ENCODE measurements at places on chromosomes 16 and 17.

DNA sequence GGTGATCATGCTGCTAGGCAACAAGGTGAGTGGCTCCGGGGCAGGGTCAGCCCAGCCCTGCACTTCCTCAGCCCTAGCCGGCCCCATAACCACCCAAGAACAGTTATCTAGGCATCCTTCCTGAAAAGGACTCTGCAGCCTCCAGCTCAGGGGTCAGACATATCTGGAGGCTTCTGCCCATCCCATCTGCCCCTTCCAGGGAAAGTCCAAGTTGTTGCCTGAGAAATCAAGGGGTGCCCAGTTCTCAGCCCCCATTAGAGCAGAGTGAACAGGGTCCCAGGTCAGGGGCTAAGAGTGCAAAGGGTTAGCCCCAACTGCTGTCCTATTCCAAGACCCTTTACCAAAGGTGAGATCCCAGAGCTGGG, 4.1 kb upstream of the NHERF1 start:
- no peak for DNase-seq

- peak; percentile 42 for DNase-seq
Measured at GRCh38 chr16:69250081-69250480, 61.1 kb upstream of the VPS4A start.

DNA sequence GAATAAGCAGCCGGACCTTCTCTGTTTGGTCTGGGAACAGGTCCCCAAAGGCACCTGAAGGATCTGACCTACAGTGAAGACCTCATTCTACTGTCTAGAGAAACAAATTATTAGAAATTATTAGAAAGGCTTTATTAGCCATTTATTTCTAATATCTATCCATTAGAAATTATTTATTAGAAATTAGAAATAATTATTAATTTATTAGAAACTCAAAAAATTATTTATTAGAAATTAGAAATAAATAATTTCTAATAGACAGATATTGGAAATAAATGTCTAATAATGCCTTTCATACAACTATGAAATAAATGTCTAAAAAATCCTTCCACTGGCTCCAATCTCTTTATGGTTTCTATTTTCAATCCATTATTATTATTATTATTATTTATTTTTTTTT, 285.7 kb upstream of the ERCC4 start:
- DNase-seq, result no peak

- DNase-seq, result no peak
Measured at GRCh38 chr17:79299349-79299748, 224.7 kb downstream of the ENGASE start.

DNA sequence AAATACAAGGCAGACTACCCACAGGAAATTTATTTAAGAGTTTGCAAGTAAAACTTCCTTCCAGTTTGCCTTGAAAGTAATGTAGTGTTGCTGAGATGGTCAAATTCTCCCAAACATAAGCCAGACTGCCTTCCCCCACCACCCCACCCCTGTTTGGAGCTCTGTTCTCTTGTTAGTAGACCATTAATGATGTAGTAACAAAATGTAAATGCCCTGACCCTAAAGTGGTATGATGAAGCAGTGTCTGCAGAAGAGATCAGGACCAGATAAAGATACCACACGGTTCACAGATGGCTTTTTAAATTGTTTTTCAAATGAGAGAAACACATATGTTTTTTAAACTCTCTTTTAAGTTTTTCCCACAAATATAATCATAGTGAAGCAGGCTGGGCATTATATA, 136.4 kb upstream of the TMEM97 start:
- DNase-seq, result no peak

GRCh38 chr16:4203748-4204147, 38.1 kb downstream of the SRL start:
- no peak for DNase-seq

DNA sequence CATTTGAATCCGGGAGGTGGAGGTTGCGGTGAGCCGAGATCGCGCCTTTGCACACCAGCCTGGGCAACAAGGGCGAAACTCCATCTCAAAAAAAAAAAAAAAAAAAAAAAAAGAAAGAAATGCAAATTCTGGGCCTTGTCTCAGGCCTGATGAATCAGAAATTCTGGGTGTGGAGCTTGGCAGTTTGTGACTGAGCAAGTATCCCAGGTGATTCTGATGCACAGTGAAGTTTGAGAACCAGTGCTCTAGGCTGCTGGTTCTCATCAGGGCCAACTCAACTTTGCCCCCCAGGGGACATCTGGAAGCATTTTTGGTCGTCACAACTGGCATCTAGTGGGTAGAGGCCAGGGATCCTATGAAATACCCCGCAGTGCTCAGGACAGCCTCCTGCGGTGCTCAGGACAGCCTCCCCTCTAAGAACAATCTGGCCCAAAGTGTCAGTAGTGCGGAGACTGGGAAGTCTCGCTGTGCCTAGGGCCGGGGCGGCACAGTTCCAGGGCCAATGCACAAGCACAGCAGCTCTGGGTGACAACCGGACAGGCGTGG, 55.9 kb downstream of the SDK2 start:
- no peak for DNase-seq

DNA sequence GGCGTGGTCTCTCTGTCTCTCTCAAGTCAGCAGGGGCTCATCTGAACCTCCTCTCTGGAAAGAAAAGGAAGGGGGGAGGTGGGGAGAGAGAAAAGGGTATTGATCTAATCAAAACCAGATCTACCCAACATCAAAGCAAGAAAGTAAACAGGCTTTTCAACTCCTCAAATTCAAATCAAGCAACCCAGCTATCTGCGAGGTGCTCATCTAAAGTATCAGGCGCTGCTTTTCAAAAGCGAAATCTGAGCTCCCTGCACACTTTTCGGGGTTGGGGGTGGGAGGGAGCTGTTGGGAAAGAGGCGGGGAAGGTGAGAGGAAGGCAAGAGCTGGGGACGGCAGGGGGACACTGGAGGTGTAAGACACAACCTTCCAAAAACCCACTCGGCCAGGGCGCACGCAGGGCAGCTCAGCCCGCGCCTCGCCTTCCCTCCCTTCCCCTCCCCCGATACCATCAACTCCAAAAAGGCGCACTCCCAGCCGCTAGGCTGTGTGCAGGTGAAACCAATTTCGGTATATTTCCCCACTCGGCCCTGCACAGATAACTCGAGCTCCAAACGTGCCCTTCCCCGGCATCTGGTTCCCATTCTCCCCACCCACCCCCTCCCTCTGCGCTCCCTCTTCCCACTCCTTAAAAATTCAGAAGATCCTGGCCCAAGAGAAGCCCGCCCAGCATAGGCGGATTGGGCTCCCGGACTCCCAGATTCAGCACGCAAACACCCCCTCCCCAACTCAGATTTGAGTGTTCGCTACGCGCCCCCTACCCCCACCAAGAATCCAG, 2.6 kb downstream of the AXIN2 start:
- no peak for DNase-seq

- no peak for DNase-seq
Measured at GRCh38 chr17:65230040-65230439, 92.9 kb downstream of the RGS9 start.

GRCh38 chr16:19831678-19832077, 53.0 kb downstream of the GPRC5B start:
- DNase-seq, result peak; percentile 57

- no peak for DNase-seq
Measured at GRCh38 chr17:21213638-21214014, 335 bp downstream of the TMEM11 start.

GRCh38 chr17:29694918-29695563, 72.3 kb upstream of the CORO6 start:
- no peak for DNase-seq

- no peak for DNase-seq
Measured at GRCh38 chr16:87851141-87851587, 18.1 kb downstream of the SLC7A5 start.

DNA sequence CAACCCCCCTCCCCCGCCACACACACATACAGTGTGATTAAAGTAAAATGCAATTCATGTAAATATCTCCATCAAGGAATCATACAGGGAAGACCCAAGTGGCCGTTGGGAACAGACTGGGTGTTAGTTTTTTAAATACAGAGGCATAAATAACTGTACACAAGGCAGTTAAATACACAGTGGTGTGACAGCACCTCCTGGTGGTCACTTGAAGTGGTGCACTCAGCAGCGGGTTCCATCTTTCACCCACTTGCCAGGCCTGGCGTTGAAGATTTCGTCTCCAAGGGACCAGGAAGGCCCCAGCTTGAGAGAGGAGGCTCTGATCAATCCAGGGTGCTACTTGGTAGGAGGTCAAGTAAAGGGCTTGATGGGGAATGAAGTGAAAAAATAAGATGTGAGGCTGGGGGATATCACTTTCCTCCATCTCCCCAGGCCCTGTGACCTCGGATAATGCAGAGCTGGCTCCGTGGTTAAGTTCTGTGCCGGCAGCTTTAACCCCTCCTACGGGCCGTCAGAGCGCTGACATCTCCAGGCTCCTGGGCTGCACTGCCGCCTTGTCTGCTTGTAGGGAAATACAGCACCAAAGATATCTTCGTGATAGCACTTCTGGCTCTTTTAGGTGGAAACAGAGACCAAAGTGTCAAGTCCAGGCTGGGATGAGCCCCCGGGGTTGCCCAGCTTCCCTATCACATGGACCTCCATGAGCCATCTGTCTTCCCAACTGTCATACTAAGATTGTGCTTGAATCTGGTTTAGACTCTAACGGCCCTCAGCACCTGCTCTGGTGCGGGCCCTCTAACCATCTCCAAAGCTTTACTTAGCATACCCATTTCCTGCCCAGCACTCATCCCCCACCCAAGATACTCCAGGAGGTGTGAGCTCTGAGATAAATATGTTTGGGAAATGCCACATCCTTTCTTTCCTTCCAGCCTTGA, 20.7 kb downstream of the LGALS9 start:
- no peak for DNase-seq

DNA sequence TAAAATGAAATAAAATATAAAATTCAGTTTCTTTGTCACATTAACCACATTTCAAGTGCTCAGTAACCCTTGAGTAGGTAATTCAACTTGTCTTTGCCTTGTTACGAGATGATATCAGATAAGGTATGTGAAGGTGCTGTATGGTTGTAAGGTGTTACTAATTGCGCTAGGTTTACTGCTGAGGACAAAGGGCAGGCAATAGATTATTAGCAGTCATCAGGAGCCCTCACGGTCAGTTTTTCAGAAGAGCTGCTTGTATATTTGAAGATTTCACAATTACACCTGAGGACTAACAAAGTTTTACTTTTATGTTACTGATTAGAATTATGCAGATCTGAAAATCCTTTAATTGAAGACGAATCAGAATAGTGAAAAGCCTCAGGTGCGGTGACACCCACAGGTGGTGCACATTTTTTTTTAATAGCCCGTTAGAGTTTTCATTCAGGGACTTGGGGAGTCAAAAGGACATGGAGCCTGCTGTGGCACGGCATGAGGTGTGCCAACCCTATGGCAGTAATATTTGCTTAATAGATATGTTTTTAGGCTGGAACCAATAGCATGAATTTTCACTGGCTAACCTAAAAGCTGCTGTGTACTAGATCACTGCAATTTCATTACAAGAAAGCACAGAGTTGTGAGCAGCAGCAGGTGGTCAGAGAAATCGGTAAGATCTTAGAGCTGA, 16.4 kb downstream of the NDEL1 start:
- DNase-seq, result no peak

DNA sequence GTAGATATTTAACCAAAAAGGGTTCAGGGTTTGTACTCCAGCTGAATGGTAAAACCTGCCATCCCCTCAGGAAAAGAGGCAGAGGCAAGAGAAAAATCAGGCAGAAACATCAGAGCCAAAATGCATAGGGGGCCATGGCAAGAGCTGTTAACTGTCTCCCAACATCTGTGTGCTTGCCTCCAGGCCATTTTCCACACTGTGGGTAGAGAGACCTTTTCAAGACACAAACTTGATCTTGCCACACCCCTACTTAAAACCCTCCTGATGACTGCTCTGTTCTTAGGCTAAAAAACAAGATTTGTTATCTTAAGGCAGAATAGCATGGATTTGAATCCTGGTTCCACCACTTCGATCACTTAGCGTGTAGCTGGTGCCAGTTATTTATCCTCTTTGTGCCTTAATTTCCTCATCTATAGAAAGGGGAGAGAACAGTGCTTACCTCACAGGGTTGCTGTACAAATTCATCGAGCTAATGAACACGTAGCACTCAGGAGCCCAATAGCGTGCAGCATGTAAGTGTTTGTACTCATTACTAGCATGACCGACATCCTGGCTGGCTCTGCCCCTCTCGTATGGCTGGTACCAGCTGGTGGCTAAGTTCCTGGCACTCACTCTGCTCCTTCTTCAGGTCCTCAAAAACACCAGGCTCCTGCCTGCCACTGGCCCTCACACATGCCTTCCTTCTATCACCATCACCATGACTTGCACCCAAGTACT, 25.8 kb downstream of the STAT3 start:
- peak; percentile 17 for DNase-seq

DNA sequence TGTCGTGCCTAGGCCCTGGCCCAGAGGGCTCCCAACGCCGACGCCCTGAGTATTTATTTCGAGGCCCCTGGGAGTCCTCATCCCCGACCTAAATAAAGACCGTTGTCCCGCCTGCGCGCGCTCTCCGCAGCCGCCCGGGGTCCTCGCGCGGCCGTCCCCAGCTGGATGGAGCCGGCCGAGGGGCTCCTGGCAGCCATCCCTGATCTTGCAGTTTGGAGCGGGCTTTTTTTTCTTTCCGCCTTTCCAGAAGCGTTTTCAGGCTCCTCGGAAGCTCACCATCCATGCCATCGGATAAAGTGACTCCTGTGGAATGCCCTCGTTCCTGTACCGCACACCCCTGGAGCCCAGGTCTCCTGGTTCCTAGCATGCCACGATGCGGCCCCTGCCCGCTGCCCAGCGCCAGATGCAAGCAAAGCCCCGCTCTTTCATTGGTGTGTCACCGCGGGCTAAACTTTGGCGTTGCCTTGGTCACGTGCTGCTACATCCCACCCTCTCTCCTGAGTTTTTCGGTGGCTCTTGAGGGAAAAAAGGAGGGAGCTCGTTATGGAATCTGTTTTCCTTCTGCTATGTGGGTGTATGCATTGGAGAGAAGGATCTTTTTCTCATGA, 716 bp downstream of the TMEM94 start:
- no peak for DNase-seq

All from fibroblast of gingiva (primary cell).